Spleen (tissue), 13 donors: ENCODE measurements at places on chromosomes 7 and 10. TPM values are rescaled to one million over a fixed set of nuclear protein-coding genes. Genes with fewer than 3 reads are reported as not detected.

The PHTF2 gene
- total RNA-seq = 35.4 TPM

The SMC3 gene
- 32.4 TPM for total RNA-seq

DNA sequence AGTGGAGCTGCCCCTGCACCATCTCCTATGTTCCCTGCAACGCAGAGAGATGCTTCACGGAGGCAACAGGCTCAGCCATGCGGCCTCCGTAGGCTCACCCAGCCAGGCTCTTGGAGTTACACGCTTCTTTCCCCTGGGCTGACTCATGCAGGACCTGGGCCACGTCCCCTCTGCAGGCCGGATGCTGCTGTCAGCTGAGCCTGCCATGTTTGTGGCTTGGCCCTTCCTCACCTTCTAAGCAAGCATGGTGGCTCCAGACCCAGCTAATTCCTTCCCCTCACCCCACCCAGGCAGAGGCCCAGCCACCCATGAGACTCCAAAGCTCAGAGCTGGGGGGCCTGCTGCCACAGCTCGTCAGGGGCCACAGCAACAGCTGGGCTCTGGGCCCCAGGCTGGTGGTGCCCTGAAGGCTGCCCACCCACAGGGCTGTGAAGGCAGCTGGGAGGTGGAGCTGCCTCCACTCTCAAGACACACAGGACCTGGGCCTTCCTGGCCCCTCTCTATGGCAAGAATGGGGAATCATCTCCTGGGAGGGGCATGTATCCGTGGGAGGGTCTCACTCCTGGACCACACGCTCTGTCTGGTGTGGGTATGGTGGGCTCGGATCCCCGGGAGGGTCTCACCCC, 219.6 kb downstream of the ELFN1 start:
- H3K27ac ChIP-seq = no peak overlapping the region
- peaks cover 27% of the 10 kb centered on the region for H3K36me3 ChIP-seq
- no peak for DNase-seq
- H3K4me1 ChIP-seq = peaks cover 29% of the 10 kb centered on the region

DNA sequence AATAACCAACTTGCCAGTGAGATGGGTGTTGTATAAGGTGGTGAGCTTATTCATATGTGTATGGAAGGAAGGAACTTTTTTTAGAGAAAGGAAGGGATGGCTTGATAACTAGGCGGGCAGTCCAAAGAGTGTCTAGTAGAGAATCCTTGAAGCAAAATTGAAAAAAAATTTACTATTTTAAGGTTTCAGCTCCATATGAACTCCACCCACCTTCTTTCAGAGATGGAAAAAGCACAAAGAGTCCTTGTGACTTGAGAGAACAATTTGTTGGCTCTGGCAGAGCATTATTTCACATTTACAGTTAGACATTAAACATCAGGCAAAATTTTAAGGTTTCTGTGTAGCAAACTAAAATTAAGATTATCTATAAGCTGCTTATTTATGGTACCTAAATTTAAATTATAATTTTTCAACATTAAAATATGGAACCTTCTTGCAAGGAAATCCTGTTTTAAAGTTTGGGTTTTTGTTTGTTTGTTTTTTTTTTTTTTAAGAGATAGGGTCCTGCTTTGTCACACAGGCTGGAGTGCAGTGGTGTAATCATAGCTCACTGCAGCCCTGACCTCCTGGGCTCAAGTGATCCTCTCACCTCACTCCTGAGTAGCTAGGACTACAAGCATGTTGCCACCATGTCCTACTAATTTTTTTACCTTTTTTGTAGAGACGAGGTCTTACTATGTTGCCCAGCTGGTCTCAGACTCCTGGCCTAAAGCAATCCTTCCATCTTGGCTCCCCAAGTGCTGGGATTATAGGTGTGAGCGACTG, 12.2 kb downstream of the PTPN12 start:
- DNase-seq = no peak
- peaks cover 50% of the 10 kb centered on the region for H3K4me1 ChIP-seq
- no peak overlapping the region for H3K4me3 ChIP-seq
- H3K27ac ChIP-seq = peak overlapping the region; percentile 50

GRCh38 chr10:6328699-6329423, 126.1 kb downstream of the PFKFB3 start:
- H3K4me3 ChIP-seq = no peak overlapping the region
- peaks cover 41% of the 10 kb centered on the region for H3K36me3 ChIP-seq
- H3K27ac ChIP-seq = no peak overlapping the region
- peaks cover 19% of the 10 kb centered on the region for H3K4me1 ChIP-seq
- DNase-seq = no peak
